NCI-H1417 treated with DMSO at 0.1 percent for 48 hours (cell line): ENCODE measurements at places on chromosomes 6 and 20.
A peak's percentile ranks its signal among the peaks of the same experiment; 100 is the strongest.

DNA sequence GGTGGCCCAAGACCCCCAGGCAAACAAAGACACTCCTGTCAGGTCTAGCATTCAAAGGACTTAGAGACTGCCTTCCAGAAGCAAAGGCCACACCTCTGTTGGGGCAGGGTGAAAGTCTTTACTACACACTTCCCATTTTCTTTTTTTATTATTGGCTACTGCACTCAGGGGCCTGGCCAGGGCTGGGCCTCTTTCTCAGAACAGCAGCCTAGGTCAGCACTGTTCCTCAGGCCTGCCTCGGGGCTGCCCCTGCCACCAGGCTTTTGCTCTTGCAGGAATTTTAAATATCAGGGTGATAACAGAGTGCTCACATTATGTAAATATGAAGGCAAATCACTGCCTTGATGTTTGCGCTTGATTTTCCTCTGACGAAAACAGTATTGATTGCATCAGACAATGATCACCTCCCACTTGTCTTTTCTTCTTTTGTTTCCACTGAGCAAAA is 18.5 kb downstream of the GSTA4 start:
- DNase-seq = no peak

DNA sequence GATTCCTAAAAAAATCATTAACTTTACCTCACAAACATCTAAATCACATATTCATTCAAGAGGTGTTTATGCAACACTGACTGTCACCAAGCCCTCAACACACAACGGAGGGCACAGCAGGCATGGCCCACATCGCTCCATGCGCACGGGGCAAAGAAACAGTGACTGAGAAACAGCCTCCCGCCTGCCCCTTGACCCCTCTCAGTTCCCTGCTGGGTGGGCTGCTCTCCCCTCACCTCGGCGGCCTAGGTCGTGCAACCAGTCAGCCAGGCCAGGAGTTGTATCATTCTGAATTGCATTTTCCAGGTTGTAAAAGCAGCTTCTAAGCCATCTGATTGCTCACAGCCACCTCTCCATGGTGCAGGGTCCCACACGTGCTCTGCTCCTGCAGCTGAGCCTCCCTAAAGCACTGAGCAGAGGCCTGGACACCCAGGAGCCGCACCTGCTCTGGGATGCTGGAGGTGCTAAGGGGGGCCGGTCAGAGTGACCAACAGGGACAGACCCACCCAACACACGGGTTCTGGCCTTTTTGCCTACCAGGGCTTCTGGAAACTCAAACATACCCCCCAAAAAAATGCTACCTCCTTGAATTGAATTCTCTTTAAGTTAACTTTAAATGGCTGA is 37.9 kb downstream of the TAF4 start:
- no peak for DNase-seq

DNA sequence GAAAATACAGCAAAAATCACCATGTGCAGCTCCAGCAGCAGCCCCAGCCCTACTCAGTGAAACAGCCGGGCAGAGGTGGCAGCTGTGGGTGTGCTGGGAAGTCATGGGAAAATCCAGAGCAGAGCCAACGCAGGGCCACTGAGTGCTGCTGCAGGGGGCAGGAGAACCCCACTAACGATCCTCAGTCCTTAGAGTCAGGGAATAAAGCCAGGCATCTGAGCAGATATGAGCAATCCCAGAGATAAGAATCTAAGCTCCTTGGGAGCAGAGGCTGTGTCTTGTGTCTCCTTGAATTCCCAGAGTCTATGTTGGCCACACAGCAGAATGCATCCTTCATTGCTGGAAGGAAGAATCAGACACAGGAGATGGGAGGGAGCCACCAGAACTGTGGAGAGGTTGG is 493.1 kb upstream of the MAP3K7 start:
- DNase-seq = no peak

GRCh38 chr20:46034039-46034438 is 5.0 kb downstream of the SLC12A5 start:
- DNase-seq = no peak

DNA sequence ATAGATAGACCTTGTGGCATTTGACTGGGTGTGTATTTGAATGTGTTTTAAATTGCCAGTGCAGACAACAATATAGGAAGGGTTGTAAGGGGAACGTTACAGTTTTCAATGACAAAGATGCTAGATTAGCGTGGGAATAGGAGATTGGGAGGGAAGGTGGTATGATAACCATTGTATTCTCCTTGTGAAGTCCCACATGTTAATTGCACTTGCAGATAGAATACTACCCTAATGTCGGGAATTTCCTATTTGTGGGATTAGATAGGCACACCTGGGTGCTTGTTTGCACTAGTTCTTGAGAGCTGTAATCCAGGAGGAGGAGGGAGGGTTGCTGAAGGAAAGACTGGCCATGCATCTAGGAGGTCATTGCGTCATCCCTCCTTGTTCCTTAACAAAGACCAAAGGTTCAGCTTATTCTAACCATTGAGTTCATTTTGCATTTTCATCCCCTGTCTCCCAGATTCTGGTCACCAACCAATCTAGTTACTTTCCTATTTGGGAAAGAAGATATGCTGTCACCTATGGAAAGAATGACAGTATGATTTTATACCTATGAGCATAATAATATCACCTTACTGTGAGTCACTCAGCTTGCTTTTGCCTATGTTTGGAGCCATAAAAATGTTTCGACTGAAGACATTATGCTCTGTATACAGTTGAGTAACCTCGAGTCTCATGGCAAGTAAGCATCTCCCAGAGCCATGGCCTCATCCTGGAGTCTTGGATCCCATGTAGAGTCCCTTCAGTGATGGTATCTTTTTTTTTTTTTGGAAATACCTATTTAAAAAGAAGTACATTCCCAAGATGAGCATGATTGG is 201.5 kb downstream of the DTNBP1 start:
- no peak for DNase-seq

DNA sequence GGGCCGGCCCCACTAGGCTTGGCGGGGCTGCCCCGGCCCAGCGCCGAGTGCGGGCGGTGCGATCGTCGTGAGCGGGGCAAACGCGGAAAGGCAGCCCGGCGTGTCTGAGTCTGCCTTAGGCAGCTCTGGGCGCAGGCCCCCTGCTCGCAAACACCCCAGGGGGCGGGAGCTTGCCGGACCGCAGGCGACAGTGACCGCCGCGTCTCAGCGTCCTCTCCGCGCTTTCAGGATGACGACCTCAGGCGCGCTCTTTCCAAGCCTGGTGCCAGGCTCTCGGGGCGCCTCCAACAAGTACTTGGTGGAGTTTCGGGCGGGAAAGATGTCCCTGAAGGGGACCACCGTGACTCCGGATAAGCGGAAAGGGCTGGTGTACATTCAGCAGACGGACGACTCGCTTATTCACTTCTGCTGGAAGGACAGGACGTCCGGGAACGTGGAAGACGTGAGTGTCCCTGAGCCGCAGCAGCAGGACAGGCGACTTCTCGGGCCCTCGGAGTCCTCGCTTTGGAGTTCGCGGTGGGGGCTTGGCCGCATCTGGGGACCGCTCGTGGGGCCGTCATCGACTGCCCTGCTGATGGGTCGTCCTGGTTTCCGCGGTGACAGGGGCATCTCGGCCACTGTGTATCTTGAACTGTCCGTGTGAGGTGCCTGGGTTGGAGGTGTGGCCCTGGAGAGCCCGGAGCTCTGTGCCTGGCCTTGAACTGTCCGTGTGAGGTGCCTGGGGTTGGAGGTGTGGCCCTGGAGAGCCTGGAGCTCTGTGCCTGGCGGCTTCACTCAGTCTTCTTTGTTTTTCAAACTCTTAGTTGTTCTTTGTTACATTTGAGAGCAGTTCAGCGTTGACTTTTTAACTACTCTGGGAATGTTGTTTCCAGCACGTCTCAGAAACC is 786 bp downstream of the ADRM1 start:
- no peak for DNase-seq

DNA sequence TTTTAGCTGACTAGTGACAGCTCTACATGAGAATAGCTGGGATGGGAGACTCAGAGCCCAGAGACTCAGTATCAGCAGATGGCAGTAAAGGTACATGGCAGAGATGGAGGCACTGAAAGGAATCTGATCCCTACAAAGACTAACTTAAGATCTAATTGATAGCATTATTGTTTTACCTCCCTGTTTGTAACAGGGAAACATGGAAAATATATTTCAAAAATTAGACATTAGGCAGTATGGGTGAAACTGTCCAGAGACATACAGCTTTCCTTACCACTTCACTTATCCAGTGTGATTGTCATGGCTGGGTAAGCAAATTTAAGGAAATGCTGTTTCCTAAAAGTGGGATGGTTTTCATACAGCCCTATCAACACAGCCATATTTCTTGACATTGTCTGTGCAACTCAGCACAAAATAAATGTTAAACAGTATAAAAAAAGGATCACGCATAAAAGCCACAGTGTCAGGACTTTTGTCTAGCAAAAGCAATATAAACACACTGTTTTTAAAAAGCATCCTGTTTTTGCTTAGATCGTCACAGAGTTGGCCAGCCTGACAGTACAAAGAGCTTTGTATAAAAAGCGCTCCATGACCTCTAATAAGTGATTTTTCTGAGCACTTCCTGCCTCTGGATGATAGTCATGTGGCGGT is 376.9 kb downstream of the PHF3 start:
- peak; percentile 34 for DNase-seq

DNA sequence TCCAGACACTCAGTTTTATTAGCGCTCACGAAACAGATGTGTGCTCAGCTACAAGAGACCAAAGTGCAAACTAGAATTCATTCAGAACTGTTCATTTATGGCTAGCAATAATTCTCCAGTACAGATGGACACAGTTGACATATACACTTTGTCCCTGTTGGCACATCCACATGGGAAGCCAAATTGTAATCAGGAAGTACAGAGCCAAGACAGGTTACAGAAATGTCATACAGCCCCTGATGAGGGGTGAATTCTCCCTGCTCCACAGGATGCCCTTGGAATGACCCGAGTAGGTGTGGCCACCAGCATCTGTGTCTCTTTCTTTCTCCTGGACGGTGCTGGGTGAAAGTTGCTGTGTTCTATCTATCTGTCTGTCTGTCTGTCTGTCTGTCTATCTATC is 7.6 kb downstream of the DHX35 start:
- no peak for DNase-seq

GRCh38 chr20:62068997-62069396 is 3.3 kb upstream of the TAF4 start:
- no peak for DNase-seq

DNA sequence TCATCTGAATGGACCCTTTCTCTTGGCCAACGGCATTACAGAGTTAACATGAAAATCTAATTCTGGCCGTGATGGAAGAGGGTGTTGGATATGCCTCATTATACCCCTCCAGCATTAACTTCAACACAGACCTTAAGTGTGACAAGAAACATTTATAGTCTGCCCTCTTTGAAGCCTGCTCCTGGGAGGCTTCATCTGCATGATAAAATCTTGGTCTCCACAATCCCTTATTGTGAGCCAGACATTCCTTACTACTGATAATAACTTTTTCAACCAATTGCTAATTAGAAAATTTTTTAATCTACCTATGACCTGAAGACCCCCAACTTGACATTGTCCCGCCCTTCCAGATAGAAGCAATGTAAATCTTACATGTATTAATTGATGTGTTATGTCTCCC is 9.3 kb upstream of the HBS1L start:
- DNase-seq = no peak

DNA sequence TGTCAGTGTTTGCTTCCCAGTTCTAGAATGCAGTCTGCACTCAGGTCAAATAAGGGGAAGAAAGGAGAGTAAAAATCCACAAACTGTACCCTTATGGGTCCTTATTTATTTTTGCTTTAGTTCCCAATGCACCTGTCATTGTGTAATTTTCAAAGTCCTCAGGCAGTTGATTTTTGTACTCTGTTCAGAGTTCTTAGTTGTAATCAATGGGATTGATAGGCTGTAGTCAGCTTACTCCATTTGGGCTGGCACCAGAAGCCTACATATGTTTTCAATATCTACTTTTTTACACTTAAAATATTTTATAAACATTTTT is 18.6 kb downstream of the AIG1 start:
- no peak for DNase-seq

- DNase-seq = no peak
Measured at GRCh38 chr6:157497579-157497978, 116.6 kb downstream of the ZDHHC14 start.

DNA sequence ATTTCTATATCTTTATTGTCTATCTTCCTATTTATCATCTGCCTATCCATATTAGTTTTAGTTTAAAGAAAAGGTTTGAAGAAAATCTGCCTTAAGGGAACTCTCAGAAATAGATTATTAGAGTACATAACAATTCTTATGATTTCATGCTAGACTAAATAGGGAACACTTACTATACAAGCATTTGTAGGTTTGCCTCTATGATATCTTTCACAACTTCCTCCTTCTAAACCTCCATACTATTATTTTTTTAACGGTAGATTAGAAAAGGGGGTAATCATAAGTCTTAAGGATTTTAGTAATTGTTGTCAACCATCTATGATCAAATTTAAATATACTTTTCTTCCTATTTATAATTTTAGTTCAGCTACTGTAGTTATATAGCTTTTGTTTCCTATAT is 11.6 kb upstream of the DSE start:
- no peak for DNase-seq

- DNase-seq = no peak
Measured at GRCh38 chr6:70210462-70210861, 92.4 kb downstream of the COL9A1 start.

DNA sequence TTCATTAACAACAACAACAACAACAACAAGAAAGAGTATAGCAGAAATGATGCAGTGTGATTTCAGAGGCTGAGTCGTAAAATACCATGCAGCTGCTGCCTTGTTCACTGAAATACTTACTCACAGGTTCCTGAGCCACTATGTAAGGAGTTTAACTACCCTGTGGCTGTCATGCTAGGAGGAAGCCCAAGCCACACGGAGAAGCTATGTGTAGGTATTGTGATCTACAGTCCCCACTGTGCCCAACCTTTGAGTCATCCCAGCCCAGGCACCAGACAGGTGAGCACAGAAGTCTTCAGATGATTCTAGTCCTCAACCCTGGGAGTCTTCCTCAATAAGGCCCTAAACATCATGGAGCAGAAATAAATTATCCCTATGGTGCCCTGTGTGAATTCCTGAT is 14.6 kb upstream of the RALY start:
- no peak for DNase-seq

DNA sequence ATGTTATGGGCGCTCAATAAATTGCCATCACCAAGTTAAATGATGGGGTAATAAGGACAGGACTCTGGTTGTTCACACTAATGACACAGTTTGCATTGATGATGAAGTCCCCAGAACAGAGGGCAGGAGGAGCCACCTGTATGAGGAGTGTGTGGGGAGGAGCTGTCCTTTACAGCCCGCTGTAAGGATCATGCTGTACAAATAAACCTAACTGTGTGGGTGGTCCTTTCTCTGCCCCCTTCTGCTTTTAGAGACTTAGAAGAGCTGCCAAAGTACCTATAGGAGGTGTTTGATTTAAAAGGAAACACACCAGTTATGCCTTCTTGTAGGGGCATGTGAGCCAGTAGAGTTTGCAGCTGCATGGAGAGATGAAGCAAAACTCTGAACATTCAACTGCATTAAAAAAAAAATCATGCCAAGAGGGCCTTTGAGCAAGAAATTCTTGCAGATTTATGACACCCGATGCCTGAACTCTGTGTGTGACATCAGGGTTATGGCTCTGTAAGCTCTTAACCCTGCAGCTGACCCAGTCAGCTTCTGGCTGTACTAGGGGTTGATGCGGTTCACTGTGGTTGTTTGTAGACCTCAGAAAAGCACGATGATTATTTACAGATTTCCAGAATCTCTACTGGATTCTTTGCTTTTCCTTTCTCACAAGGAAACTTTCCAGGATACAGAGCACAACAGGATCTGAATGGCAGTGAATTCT is 67.4 kb downstream of the UST start:
- DNase-seq = no peak
